ENCODE measurements at places on chromosomes 3 and 15.

- no peak for DNase-seq
These were observed 247.7 kb downstream of the ZBTB20 start for GRCh38 chr3:114899186-114899931.

DNA sequence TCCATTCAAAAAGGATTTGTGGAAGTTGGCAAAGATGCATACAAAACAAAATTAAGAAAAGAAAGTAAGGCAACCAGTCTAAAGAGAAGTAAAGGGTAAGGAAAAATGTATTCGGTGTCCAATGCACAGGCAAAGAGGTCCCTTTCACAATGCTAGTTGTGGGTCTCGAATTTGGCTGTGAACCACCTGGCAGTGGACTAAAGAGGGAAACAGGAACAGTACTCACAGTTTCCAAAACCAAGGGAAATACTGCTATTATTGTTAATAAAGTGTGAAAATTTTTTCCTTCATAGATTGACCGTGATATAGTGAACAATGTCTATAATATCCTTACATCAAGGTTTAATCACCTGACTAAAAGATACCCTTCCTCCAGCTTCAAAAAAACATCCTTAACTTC lies 57.9 kb downstream of the TNIK start:
- DNase-seq: no peak

DNA sequence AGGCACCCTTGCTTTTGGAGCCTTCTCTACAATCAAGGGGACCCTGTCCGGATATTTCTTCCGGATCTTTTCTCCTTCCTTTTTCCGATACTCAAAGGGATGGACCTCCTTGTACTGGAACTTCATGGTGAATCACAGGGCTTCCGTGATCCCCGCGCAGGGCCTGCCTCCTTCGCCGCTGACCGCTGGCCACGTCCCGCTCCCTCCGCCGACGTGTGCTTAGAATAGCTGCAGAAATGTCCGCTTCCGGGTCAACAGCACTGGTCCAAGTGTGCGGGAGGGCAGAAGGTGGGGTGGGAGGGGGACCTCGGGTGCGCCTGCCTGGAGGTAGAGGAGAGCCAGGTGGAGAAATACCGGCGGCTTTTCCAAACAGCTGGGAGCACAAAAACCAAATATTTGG lies 3.0 kb upstream of the ZNF774 start:
- DNase-seq: no peak

- no peak for DNase-seq
These were observed 241.7 kb upstream of the GBE1 start for GRCh38 chr3:82002986-82003642.

GRCh38 chr3:27630885-27631284 lies 91.2 kb downstream of the EOMES start:
- no peak for DNase-seq

- DNase-seq: no peak
These were observed 330.2 kb downstream of the OCA2 start for GRCh38 chr15:27768732-27769475.

GRCh38 chr15:85691350-85692240 lies 103.1 kb downstream of the KLHL25 start:
- DNase-seq: no peak

DNA sequence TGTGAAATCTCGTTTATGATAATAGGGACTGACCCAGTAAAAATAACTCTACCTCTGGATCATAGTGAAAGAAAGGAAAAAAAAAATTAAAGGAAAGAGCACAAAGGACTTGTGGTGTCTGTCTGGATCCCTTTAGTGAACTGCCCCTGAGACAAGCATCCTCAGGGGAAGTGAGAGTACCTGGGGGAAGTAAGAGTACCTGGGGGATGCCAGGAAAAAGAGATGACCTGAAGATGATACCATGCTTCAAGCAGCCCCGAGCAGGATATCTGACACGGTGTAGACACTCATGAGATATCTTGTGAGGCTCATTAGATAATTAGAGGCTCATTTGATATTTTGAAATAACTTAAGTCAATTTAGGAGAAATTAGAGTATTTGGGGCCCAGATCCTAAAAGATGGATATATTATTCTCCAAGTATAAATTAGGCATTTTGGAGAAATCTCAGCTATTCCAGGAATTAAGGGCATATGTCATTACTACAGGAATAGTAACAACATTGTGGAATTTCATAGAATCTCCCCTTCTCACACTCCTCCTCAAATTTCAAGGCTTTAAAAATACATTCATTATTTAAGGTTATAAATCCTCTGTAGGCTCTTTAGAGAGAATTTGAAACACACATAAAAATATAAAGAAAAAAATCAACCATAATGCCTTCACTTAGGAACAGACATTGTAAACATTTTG lies 36.3 kb upstream of the PSMD6 start:
- no peak for DNase-seq

GRCh38 chr15:101120987-101121386 lies 130.9 kb downstream of the CHSY1 start:
- no peak for DNase-seq

- DNase-seq: no peak
These were observed 36.8 kb upstream of the SEC13 start for GRCh38 chr3:10357592-10358308.

DNA sequence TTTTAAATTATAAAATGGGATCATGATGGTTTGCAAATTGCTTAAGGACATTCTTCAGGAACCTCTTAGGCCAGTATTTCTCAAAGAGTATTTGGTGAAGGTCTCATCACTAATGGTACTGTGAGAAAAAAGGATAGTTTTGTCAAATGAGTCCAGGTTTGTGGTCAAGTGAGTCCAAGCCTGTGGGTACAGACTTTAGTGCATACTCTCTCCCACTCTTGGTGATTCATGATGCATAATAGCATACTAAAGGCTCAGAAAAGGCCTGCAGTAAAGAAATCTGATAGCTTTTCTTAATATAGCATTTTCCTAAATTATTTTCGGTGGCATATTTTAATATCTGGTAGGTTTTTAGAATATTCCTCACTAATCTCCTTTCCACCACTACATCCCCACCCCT lies 20.0 kb downstream of the BOC start:
- no peak for DNase-seq

GRCh38 chr15:60890375-60891230 lies 338.5 kb downstream of the RORA start:
- DNase-seq: no peak

DNA sequence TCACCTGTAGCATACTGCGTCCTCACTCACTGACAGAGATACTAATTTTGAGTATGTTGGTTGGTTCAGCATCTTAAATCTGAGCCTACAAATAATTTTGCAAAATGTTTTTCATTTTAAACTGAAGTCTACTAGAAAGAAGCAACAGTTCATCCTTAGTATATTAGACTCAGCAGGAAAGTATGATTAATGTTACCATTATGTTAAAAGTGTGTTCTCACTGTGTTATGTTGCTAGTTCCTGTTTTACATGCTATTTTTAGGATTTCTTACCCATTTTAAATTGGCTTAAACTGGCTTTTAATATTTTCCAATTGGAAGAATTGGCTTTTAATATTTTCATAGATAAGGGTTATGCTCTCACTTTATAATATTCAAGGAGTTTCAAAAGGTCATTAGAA lies 25.7 kb downstream of the ACKR4 start:
- no peak for DNase-seq

GRCh38 chr3:184715943-184716621 lies 4.2 kb upstream of the MAGEF1 start:
- DNase-seq: no peak

DNA sequence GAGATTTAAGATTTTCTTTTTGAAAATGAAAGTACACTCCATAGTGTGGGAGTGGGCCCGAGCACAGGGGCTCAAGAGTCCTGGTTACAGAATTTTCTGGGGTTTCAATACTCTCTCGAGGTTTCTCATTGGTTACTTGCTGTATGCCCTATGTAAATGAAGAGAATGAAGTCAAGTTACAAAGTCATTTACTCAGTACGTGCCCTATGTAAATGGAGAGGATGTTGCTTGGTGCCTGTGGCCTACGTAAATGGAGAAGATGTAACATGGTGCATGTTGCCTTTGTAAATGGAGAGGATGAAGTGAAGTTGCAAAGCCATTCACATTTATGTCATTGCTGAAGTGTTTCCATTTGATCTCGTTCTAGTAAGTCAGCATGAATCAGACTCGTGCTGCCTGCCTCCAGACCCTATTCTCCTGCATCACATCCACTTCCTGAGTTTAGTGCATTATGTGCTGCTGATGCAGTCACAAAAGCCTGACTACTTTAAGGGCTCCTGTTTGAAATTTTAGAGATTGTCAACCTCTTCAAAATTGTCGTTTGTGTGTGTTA lies 302.0 kb downstream of the ZBBX start:
- no peak for DNase-seq

GRCh38 chr3:41681479-41681878 lies 280.4 kb downstream of the ULK4 start:
- DNase-seq: no peak

DNA sequence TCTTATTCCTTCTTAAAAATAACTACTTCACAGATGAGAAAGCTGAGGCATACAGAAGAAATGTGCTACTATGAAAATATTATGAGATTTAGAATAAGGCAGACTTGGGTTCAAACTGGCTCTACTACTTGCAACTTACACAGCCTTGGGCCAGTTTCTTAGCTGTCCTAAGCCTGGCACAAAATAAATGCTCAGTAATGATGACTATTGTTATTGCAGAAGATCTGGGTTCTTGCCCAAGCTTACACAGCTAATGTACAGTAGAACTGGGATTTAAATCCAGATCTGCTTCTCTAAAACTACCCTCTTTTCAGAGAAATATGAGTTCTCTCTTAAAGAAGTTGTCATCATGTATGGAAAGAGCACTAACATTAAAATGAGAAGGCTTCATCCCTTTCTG lies 228.2 kb upstream of the TPRG1 start:
- no peak for DNase-seq

- no peak for DNase-seq
These were observed 132.6 kb upstream of the COL8A1 start for GRCh38 chr3:99505646-99506269.

DNA sequence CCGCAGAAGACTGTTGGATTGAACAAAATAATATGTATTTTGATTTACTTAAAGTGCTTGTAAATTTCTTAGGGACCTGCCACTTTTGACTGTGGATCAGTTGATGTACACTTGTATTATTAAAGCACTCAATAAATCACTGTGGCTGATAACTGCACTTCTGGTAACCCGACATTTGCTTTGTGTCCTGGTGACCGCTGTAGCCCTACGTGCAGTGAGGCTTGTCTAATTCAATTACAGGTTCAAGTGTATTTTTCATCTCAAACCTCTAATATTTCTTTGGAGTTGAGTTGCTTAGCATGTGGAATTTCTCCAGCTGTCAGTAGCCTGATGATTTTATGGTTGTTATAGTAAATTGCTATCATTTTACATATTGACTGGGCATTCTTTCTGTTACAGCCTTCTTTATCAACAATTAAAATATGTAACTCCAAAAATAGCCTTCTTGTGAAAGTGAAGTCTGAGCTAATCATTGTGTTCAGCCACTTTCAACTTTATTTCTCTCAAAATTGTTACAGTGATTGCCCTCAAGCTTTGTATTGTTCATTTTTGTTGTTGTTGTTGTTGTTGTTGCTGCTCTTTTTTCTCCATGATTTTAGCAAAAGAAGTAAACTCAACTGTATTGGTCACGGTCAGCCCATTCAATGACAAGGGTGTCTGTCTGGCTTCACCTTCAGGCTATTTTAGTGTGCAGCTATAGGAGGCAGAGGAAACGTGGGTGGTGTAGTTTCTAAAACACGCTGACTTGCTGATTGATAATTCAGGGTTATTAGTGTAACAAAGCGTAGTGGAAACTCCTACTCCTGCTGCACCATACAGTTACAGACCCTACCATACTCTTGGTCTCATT lies 215.1 kb upstream of the UBE2E1 start:
- no peak for DNase-seq

DNA sequence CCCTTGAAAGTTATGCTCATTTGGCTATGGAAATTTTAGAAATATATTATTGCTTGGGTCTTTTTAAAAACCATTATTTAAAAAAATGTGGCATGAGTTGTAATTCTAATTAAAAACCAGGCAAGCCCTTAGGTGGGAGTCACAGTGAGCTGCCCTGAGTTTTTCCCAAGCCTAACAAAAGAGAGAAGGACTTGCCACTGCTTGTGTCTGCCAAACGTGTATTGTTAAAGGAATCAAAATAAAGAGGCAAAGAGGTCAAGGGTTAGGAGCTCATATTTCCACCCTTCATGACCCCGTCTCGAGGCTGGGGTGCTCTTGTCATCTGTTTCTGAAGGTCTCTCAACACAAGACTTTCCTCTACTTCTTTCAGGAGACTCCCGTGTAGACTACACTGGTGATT lies 321.1 kb downstream of the ZIC1 start:
- no peak for DNase-seq

GRCh38 chr3:170961616-170962400 lies 53.4 kb upstream of the EIF5A2 start:
- DNase-seq: no peak

- no peak for DNase-seq
These were observed 522.5 kb downstream of the OCA2 start for GRCh38 chr15:27576576-27576975.

GRCh38 chr3:69420781-69421520 lies 35.1 kb upstream of the FRMD4B start:
- no peak for DNase-seq

DNA sequence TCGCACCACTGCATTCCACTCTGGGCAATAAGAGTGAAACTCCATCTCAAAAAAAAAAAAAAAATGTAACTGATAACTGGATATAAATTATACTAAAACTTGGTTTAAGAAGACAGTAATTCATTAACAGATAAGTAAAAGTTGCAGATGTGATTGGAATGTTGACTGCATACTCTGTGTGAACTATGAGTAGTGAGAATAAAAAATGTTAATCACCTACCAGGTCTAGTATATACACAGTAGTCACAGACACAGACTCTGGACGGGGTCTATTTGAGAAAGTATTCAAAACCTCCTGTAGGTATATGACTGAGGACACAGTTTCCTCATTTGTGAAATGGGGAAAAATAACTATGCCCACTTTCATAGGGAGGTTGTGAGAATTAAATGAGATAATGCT lies 26.0 kb downstream of the GOLM2 start:
- DNase-seq: no peak

GRCh38 chr3:28252001-28252431 lies 10.6 kb downstream of the CMC1 start:
- DNase-seq: no peak

GRCh38 chr3:7309641-7310102 lies 448.8 kb downstream of the GRM7 start:
- no peak for DNase-seq

Measured in mesothelial cell of epicardium (in vitro differentiated cells).